ENCODE measurements at places on chromosomes 1 and 21. TPM values are rescaled to one million over a fixed set of nuclear protein-coding genes. Genes with fewer than 3 reads are reported as not detected.

DNA sequence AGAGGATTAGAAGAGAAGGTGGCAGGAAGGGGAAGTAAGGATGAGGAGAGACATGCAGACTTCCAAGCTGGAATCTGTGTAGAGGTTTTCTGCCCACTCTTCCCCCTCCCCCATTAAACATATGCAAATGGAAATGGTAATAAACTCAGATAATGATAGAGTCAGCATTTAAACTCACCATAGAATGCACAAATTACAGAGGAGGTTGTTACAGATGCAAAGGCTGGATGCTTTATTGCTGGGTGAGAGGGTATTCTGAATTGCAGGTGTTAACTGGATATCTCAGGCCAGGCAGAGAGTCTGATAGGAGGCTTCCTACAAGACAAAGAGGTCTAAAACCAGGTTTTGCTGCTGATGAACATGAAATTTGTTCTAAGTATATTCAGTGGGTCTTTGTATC lies 372.5 kb downstream of the SEC16B start:
- H3K27ac ChIP-seq = no peak overlapping the region
- H3K4me1 ChIP-seq = peaks cover 7% of the 10 kb centered on the region
- DNase-seq = no peak
- no peaks in the 10 kb centered on the region for H3K36me3 ChIP-seq
- H3K27me3 ChIP-seq = no peaks in the 10 kb centered on the region

GRCh38 chr1:234168061-234168724 lies 205.1 kb upstream of the COA6 start:
- H3K36me3 ChIP-seq = no peaks in the 10 kb centered on the region
- DNase-seq = no peak
- H3K27ac ChIP-seq = no peak overlapping the region

- H3K4me1 ChIP-seq = no peaks in the 10 kb centered on the region
- H3K36me3 ChIP-seq = no peaks in the 10 kb centered on the region
- DNase-seq = no peak
- H3K4me3 ChIP-seq = no peak overlapping the region
Observed at GRCh38 chr1:11431941-11432507, 46.9 kb upstream of the DISP3 start.

KLF18 gene
- not detected for total RNA-seq

GRCh38 chr1:44616284-44616990 lies 57.8 kb downstream of the TMEM53 start:
- H3K4me3 ChIP-seq = peak overlapping the region; percentile 56
- no peak overlapping the region for H3K27ac ChIP-seq
- DNase-seq = no peak
- no peaks in the 10 kb centered on the region for H3K36me3 ChIP-seq
